Stimulated activated CD4-positive, alpha-beta T cell treated with anti-CD3 and anti-CD28 coated beads, Interleukin-15, amount 100 ng/mL, for 1 hour (primary cell): ENCODE measurements at places on chromosomes 3 and 15.
A peak's percentile ranks its signal among the peaks of the same experiment; 100 is the strongest.

DNA sequence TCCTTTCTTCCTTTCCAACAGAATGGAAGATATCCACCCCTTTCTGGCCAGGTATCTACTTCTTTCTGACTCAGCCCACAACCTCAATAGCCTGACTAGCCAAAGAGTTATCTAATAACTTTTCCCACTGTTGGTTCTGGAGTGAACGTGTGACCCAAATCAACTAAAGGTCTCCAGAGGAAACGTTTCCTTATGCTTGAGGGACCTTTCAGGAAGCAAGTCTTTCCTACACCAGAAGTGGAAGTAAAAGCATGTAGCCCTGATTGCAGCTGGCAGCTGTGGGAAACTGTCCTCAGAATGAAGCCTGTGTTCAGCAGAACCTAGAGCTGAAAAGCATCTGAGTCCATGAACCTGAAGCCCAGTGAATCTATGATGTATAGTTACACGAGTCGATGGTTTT, 34.7 kb upstream of the PHLDB2 start:
- no peak for DNase-seq

- DNase-seq = no peak
Observed at GRCh38 chr3:24202071-24202470, 257.0 kb downstream of the NR1D2 start.

DNA sequence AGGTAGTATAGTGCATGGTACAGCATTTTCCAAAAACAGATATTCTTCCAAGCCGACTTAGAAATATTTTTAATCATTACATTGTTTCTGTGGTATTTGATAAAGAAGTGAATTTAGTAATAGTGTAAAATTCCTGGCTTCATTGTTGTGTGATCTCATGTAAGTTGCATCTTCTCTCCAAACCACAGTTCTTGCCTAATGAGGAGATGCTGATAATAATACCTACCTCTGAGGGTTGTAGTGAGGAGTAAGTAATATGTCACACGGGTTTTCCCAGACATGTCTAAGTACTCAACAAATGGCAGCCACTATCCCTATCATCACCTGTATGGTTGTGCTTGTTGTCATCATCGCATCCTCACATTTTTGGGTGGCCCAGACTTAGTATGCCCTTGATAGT, 167.3 kb downstream of the SLCO3A1 start:
- no peak for DNase-seq

- DNase-seq = no peak
Observed at GRCh38 chr15:91572110-91572509, 281.4 kb upstream of the SLCO3A1 start.

DNA sequence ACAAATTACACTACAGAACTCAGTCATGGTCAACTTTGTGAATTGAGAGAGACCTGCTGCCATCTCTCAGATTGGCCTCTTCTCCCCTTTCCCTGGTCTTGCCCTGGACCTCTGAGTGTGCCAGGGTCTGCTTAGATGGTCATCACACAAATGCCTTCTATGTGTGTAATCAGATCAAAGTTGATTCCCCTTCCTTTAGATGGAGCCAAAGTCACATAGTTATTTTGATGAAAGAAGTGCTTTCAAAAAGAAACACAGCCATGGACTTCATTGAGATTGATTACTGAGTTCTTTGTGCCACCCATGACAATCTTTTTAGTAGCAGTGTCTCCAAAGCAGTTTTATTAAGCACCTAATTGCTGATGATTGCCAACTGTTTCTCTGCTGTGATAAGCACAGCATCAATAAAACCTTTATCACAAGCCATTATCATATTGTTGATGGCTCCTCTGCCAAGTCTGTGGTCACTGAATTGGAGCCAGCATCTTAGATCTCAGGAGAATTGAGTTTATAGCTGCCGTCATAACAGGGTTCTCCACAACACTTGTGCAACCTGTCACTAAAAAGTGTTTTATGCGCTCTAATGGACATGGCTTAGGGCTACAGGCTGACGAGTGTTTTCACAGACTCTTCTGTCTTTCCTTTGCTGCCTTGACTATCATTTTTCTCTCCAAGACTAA, 149.7 kb upstream of the NUDT16 start:
- no peak for DNase-seq

DNA sequence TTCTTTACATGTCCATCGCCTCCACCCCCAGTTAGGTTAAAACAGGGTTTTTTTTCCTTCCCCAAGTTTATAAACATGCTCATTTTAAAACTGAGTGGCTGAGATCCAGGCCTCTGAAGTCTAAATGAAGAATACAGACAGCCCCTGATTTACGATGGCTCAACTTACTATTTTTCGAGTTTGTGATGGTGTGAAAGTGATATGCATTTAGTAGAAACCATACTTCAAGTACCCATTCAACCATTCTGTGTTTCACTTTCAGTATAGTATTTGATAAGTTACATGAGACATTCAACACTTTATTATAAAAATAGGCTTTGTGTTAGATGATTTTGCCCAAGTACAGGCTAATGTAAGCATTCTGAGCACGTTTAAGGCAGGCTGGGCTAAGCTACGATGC, 30.5 kb upstream of the GNB5 start:
- no peak for DNase-seq

DNA sequence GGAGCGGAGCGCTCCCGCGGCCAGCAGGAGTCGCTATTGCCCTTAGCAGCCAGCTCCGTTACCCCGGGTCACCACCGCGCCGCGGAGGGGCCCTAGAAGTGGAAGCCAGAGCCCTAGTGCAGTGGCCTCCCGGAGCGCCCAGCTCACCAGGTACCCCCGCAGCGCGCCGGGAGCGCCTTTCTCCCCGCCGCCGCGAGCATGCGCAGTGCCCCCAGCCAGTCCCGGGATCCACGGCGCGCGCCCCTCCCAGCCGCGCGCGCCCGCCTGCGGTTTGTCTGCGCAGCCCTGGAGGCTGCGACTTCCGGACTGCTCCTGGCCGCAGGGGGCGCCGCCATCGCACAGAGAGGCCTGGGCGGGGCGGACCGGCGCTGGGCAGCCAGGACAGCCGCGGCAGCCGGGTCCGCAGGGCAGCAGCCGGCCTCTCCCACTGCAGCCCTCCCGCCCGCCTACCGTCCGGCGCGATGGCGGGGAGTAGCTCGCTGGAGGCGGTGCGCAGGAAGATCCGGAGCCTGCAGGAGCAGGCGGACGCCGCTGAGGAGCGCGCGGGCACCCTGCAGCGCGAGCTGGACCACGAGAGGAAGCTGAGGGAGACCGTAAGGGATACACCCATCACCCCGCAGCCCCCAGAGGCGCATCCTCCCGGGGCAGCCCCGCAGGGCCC, 5.7 kb downstream of the TPM1 start:
- DNase-seq = peak; percentile 65

GRCh38 chr15:60079210-60079609, 75.1 kb downstream of the FOXB1 start:
- DNase-seq = no peak

DNA sequence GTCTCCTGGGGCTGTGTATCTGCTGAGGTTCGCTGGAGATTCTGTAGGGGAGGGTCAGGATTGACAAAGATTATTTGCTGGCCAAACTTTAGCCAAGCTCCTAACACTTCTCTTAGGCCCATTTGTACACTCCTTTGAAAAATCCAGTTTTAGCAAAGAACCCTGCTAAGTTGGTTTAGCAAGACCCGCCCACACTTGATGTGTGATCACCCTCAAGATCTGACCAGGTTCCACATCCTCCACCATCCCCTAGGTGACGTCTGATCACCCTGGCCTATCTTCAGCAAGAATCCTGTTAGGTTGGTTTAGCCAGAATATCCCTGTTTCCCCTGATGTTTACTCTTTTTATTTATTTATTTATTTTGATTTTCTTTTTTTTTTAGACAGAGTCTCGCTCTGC, 14.8 kb upstream of the SLC35G2 start:
- no peak for DNase-seq

DNA sequence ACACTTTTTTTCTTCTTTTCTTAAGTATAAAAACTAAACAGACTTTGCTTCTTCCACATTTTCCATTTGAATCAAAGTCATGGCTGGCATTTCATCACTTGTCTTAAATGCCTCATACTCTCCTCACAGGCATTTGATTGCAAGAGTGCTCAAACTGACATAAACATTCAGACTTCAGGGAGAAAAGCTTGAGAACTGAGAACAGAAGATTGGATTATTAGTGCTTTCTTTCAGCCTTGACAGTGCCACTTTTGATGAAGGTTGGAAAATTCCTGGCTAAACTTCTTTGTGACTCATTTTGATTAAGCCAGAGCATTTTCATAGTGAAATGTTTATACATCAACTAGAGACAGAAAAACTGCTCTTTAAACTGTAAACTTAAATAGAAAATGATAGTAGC, 544.4 kb downstream of the DIPK2A start:
- DNase-seq = no peak

GRCh38 chr3:35929158-35929557, 289.8 kb downstream of the ARPP21 start:
- DNase-seq = no peak

DNA sequence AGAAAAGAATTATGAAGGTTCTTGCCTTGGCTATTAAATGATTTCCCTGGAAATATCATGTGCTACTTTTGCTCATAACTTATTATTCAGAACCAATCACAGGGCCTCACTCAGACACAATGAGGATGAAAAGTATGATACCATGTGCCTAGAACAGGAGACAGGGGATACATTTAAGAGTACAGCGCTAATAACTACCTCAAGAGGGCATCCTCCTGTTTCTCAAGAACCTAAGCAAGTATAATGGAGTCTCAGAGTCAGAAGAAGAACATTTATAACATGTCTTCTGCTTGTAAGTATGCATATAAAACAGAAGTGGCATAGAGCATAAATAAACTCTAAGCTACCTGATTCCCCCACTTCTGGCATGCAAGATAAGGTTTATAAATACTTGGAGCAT, 125.4 kb upstream of the MME start:
- no peak for DNase-seq

- no peak for DNase-seq
Observed at GRCh38 chr3:190024912-190025311, 95.8 kb downstream of the P3H2 start.

GRCh38 chr3:174168026-174168425, 691.1 kb upstream of the NAALADL2 start:
- DNase-seq = no peak

- DNase-seq = no peak
Observed at GRCh38 chr3:116464276-116464798, 19.1 kb upstream of the LSAMP start.

GRCh38 chr15:47796339-47796738, 79.0 kb downstream of the SEMA6D start:
- DNase-seq = no peak
